Activated CD8-positive, alpha-beta T cell treated with anti-CD3 and anti-CD28 coated beads for 36 hours (primary cell): ENCODE measurements at places on chromosomes 4 and X. TPM values are rescaled to one million over a fixed set of nuclear protein-coding genes. Genes with fewer than 3 reads are reported as not detected.
A peak's percentile ranks its signal among the peaks of the same experiment; 100 is the strongest.

- no peak for DNase-seq
Measured at GRCh38 chr4:172830295-172830764, 338.3 kb upstream of the GALNT7 start.

DNA sequence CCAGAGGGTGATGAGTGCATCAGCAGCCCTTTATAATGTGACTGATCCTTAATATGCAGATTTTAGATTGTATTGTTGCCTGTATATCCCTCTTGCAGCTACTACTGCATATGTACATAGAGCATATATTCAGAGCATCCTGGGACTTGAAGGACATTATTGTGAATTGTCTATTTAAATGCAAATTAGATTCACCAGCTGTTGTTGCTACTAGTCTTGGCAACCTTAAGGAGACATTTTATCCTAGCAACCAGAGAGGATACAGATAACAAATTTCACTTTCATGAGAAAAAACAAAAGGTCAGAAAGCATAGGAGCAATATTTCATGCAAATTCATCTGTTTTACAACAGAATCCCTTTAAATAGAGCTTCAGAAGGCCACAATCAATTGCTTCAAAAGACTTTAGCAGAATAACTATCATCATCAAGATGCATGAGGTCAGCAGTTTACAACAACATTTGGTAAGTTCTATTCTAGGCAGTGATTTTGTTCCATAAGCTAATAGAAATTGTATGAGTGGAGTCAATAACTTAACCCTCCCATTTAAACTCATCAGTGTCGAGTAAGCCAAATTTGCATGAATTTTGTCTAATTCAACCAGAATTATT is 148.6 kb downstream of the GC start:
- DNase-seq = no peak

TCEAL9 gene
- total RNA-seq = 6.8 TPM

HPF1 gene
- 28.2 TPM for total RNA-seq

DNA sequence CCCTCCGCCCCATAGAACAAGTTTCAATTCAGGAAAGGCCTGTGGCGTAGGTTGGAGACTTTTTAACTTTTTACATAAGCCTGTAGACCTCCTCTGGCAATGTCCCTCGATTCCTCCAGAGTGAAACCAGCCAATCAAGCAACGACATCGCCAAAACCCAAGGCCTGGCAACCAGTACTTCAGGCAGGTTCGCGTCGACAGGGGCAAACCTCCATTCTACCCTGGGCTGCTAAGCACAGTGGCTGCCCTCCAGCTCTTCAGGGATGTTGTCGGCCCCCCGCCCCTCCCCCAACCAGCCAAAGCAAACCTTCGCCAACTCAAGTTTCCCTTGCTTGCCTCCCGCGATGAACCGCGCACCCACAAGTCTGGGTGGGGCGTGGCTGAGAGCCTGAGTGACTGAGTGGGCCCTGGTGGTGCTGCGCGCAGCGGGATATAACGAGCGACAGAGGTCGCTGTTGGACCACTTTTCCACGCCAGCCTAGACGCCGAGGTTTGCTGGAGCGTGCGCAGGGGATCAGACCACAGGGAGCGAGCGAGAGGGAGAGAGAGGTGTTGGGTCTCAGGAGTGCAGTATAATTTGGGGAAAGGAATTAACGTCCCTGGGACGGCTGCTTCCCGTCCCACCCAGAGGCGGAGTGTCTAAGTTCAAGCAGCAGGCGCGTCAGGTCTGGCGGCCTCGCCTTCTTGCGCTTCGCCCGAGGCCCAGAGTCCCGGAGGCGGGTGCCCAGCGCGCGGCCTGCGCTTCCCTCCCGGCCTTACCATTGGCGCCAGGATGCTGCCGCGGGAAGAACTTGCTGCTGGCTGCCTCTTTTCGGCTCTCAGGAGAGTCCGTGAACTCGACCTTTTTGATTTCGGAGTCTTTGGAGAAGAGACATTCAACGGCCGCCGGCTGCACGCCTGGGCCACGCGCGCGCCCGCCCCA is 9.0 kb upstream of the PITX2 start:
- peak; percentile 71 for DNase-seq

DNA sequence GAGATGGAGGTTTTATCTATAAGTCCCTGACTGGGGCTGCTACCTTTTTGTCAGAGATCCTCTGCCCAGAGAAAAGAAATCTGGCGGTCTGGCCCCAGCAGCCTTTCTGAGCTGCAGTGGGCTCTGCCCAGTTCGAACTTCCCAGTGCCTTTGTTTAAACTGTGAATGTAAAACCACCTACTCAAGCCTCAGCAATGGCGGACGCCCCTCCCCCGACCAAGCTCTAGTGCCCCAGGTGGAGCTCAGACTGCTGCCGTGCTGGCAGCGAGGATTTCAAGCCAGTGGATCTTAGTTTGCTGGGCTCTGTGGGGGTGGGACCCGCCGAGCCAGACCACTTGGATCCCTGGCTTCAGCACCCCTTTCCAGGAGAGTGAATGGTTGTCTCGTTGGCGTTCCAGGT is 121.8 kb downstream of the TSPAN5 start:
- no peak for DNase-seq

GRCh38 chr4:164488114-164488513 is 265.8 kb upstream of the SMIM31 start:
- no peak for DNase-seq

- no peak for DNase-seq
Measured at GRCh38 chr4:7753931-7754465, 185.7 kb downstream of the AFAP1 start.

GRCh38 chr4:182062458-182062857 is 180.7 kb upstream of the TENM3 start:
- DNase-seq = no peak

GRCh38 chr4:33841120-33841519 is 2403.2 kb downstream of the ARAP2 start:
- no peak for DNase-seq

NR0B1 gene
- not detected for total RNA-seq

DNA sequence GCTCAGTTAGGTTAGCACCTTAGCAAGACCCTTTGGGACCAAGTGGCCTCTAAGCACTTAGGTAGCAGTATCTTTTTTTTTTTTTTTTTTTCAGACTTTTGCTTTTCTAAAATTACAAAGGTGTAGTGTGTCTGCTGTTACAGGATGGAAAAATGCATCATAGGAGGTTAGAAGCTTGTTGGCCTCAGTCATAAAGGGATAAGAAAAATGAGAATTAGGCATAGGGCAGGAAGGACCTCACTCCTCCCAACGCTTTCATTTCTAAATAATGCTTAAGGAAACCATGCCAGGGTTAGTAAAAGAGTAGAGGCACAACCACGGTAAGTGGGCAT is 148.4 kb upstream of the PLAC1 start:
- DNase-seq = no peak

LIAS gene
- 42.5 TPM for total RNA-seq

CENPVL2 gene
- not detected for total RNA-seq

DNA sequence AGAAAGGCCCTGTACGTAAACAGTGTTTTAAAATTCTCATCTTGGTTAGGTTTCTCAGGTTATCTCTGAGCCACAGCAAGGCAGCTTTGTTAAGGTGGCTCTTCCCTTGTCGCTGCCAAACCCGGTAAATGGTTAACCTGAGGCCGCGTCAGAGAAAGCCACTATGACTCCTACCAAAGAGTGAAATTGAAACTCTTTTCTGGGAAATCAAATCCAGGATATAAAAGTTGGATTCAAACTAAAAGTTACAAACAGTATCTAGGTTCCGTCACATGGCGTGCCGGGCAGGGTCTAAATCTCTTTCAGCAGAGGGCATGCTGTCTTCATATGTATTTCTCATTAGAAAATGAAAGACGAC is 433 bp downstream of the MMAA start:
- DNase-seq = peak; percentile 80

FGA gene
- total RNA-seq = not detected

GRCh38 chr4:159051245-159052071 is 51.4 kb upstream of the RAPGEF2 start:
- no peak for DNase-seq

- peak; percentile 86 for DNase-seq
Measured at GRCh38 chrX:49165901-49166881, 3.6 kb downstream of the MAGIX start.

DSPP gene
- total RNA-seq = not detected

DNA sequence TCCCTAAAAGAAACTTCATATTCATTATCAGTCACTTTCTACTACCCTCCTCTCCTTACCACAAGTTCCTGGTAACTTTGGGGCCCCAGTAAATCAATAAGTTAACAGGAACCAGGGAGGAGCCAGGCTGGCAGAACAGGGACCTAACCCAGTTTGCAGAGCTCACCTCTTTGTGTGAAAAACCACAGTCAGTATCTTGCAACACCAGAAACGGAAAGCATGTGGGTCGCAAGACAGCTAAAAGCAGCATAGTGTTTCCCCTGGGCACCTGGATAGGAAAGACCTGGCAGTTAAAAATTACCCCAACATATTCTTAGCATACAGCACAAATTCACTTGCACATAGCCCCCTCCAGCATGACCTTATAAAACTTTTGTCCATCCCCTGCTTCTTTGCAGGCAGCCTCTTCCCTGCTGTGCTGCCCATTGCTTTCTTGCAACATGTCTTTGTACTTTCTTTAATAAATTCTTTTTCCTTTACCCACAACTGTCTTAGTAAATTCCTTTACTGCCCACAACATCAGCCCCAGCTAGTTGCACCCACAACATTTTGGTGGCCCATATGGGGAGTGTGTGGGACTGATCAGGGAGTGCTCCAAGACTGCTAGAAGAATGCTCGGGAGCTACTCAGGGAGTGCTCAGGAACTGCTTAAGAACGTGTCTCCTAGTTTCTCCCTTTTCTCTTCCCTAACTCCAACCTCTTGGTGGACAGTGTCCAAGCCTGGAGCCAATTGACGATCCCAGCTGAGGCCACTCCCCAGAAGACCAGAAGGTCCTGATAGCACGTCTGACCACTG is 83.4 kb downstream of the MSN start:
- peak; percentile 57 for DNase-seq

- DNase-seq = no peak
Measured at GRCh38 chr4:56298236-56298635, 89.1 kb downstream of the AASDH start.

- no peak for DNase-seq
Measured at GRCh38 chrX:42017971-42018370, 94.6 kb upstream of the CASK start.
